ENCODE measurements at places on chromosomes 16 and 17.

DNA sequence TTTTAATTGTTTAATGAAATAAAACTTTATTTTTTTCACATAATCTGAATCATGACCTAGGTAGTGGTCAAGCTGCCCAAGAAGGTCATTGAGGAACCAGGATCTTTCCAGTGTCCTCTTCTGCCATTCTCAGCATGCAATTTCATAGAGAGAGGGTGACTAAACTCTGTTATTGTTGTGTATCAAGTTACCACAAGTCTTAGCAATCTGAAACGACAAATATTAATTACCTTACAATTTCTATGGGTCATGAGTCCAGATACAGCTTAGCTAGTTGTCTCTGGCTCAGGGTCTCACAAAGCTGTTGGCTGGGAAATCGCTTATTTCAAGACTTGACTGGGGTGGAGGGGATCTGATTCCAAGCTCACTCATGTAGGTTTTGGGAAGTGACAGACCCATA is 37.6 kb downstream of the FTO start:
- no peak for DNase-seq

- no peak for DNase-seq
Measured at GRCh38 chr17:55466671-55467070, 44.6 kb downstream of the SMIM36 start.

GRCh38 chr16:23557779-23558702 is 514 bp downstream of the UBFD1 start:
- no peak for DNase-seq

DNA sequence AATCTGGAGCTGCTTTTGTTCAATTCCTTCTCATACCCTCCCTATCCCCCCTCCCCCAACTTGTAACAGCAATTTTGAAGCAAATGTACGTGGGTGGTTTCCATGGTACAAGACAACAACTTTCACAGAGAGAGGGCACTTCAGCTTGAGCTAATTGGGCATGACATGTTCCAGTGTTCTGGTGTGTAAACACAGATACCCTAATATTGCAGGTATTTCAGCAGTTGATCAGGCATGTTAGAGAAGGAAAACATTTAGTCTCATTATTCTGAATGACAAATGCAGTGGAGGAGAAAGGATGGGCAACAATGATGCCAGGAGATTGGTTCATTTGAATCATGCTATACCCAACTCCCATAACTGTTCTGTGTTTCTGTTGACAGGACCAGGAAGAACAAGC is 137.5 kb downstream of the TRIM37 start:
- DNase-seq: no peak

DNA sequence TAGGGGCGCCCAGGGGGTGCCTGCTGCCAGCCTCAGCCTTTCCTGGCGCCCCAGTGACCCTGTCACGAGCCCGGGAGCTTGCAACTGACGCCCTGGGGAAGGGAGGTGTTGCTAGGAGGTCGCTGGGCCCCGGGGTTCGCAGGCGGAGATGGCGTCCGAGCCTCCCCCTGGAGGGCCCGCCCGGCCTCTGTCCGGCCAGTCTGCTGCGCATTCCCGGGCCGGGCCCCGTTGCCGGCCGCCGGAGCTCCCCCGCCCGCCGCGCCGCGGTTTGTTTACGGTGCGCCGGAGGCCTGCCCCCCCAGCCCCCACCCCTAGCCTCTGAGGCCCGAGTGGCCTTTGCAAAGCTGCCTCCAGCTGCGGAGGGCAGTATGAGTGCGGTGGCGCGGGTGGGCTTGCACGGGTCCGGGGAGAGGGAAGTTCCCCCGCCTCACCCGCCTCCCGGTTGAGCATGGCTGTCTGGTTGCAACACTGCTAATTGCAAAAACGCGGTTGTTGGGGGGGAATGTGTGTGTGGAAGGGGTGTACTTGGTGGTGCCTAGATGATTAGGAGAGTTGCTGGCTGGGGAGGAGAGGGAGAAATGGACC is 514 bp downstream of the THRA start:
- DNase-seq: peak; percentile 92

Data from esophagus muscularis mucosa (tissue), 4 donors.